ENCODE measurements at places on chromosomes 1 and 21.

DNA sequence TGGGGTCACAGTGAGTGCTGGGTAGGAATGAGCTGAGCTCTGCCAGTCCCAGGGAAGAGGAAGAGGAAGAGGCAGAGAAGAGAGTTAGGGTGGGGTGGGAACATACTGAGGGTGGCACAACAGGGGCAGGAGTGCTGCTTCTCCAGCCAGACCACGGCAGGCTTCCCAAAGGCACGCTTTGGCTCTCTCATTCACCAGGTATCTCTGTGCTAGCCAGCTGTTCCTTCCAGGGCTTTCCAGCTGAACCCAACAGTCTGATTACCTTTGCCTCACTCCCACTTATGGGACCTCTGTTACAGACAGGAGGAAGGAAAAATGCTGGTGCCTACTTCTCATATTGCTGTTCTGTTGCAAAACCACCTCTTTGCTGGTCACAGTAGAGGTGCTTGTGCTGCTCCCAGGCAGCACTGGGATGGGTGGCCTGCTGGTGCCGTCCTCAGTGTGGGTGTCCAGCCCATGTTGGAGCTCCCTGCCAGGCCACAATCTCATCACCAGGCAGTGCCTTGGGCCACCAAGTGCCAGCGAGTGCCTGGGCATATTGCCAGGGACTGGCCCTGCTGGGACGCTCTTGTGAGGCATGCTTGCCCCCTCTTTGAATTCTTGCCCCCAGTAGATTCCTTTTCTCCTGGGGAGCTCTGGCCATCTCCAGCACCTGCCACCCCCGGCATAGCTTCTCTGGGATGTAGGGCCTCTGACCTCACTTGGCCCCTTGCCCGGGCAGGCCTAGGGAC lies 2.1 kb downstream of the ADORA1 start:
- DNase-seq, result no peak

GRCh38 chr1:227891223-227891954 lies 56.3 kb downstream of the WNT9A start:
- DNase-seq, result no peak

DNA sequence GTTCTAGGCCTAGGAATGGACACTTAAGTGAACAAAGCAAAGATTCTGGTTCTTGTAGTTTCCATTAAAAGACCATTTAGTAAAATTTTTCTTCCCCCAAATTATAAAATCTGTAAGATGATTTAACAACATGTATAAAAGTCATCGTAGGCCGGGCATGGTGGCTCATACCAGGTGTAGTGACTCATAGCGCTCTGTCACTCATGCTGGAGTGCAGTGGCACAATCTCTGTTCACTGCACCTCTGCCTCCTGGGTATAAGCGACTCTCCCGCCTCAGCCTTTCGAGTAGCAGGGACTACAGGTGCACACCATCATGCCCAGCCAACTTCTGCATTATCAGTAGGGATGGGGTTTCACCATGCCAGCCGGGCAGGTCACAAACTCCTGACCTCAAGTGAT lies 9.1 kb downstream of the ASPM start:
- DNase-seq, result no peak

- no peak for DNase-seq
These were observed 2.0 kb downstream of the EFHD2 start for GRCh38 chr1:15411593-15412137.

GRCh38 chr1:232017759-232018158 lies 391.2 kb downstream of the DISC1 start:
- DNase-seq, result no peak

- DNase-seq, result no peak
These were observed 170.8 kb downstream of the GALNT2 start for GRCh38 chr1:230237805-230238204.

- no peak for DNase-seq
These were observed 5.5 kb upstream of the PIK3CD start for GRCh38 chr1:9646037-9646436.

DNA sequence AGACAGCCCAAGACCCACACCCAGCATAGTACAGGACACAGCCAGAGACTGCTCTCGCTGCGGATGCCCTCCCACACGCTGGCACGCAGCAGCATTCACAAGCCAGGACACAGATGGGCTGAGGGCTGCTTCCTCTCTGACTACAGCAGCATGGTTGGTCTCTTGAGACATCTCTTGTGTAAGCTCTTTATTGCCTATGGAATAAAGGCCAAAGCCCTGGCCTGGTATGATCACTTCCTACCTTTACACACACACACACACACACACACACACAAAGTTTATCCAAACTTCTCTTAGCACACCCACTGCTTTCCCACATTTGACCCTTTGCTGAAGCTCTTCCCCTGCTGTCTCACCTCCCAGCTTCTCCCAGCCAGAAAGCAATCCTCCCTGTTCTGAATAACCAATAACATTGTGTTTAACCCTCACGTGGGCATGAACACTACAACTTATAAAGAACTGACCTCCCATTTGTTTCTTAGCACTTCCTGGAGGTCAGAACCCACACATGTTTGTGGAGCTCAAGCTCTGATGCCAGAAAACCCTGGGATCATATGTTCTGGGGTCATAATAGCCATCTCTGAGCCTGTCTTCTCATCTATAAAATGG lies 1.2 kb upstream of the LUZP1 start:
- DNase-seq, result no peak

GRCh38 chr1:239718997-239719628 lies 332.7 kb downstream of the CHRM3 start:
- DNase-seq, result peak; percentile 21

DNA sequence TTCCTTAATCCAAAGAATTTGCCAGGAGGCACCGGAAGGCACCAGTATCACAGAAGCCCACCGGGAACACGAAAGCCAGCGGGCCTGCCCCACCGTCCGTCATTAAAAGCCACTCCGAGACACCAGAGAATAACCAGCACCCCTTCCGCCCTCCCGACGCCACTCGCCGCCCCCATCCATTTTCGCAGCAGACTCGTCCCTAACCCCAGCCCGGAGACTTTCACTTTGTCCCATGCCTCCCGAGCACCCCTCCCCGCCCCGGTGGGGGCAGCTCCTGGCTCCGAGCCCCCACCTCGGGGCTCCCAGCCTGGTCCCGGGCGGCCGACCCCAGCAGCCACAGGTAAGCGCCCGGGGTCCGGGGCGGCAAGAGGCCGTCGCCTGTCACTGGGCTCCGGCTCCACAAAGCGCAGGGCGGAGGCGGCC lies 105.4 kb downstream of the SLC45A1 start:
- DNase-seq, result peak; percentile 69

DNA sequence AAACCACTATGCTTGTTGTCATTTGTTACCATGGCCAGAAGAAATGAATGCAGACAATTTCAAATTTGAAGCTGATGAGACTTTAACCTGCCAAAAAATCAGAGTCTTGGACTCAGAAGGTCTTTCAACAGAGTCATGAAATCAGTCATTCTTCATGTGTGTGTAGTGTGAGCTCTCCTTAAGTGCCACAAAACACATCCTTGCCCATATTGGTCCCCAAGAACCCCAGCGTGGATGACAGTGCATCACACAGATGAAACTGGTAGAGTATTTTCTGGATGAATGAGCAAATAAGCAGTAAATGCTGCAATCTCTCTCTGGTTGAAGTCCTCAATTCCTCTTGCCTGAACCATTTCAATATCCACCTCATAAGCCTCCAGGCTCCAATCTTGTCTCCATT lies 28.7 kb upstream of the ETS2 start:
- no peak for DNase-seq

DNA sequence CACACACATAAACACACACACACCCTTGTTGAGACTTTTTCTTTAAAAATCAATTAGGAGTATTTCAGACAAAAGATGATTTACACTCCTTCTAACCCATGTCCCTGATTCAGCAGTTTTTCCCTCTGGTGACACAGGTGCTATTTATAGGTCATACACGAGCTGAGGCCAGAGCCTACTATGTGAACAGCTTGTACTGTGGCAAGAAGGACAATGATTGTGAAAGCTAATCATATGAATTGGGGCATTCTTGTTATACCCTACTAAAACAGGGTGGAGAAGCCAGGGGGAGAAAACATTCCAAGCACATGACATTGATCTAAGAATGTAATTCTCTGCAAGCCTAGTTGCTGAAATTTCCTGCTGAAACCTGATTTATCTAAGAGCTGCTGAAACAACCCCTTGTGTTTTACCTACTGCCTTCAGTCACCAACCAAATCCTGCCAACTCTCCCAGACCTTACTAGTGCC lies 60.3 kb downstream of the XCL1 start:
- DNase-seq, result no peak

DNA sequence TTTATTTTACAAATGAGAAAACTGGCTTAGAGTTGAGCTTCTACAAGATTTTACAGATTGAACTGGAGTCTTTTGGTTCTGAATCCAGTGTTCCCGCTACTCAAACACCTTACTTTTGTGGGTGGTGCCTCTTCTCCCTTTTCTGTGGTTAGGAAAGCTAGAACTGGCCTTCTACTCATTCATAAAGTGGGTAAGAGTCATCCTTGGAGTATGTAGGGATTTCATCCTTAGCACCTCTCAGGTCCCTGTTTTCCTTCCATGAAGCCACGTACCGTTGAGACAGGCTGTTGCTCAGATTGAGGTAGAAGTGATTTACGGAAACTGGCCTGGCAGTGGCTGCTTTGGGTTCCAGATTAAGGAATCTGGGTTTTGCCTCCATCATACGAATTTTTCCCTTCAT lies 35.8 kb downstream of the WNT4 start:
- DNase-seq, result no peak

DNA sequence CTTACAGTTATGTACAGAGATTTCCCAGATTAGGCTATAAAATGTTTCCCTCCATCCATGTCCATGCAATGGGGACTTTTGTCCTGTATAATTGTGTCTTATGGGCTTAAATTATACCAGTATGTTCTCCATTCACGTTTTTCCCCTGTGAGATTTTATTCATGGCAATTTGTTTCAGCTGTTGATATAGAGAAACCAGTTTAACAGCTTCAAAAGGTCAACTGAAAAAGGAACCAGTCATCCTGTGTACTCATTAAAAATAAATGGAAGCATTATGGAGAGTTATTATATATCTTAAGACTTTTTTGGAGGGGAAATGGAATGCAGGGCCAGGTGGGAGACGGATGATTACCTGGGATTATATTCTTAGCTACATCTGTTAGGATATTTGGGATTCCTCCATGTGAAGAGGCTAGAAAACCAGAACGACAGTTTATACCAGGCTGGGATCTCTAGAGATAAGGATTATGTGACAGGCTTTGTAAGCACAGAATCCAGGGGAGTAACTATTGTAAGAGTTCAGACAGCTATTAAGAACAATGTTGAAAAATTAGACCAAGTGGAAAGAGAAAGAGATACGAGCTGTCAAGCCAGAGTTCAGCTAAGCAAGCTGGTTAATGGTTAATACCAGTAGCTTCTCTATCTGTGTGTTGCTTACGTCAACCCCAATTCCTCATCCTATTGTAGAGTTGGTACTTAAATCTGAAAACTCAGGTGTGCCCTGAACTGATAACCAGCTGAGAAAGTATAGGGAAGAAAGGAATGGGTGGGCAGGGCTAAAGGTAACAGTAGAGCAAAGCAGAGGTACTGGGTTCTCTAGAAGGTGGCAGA lies 12.4 kb upstream of the ZNF697 start:
- DNase-seq, result peak; percentile 66

DNA sequence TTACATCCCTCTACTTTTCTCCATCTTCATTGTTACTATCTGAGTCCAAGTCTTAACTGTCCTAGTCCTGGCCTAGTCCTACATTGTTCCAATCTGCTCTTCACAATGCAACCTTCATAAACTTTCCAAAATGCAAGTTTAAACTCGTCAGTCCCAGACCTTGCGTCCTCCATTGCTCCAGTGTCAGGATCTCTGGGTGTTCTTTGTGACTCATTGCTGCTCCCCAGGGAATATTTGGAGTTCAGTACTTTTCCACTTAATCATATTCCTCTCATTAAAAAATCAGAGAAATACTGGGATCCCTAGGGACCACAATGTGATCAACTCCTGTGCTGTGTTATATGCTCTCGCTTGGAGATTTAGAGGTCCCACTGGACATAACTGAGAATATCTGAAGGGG lies 18.0 kb upstream of the KPRP start:
- no peak for DNase-seq

DNA sequence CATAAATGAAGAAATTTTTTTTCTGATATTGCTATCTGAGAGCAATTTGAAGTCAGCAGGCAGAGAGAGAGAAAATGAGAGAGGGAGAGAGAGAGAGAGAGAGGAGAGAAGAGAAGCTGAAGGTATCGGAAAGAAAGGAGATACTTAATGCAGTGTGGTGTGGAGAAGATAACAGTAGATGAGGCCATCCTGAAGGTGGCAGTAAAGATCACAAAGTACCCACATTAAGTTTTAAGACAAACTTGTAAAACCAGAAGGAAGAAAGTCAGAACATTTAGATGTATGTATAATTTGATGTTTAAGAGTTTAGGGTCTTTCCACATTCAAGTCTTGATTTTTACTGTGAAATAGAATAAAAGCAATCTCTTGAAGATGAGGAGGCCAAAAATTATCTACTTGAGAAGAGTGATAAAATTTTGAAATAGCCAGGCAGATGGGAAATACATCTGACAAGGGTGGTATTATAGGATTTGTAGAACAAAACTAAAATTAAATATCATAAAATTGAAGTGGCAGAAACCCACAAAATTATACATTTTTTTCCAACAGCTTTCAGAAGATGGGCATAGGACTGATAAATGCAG lies 1753.4 kb downstream of the MRPL39 start:
- DNase-seq, result peak; percentile 15

DNA sequence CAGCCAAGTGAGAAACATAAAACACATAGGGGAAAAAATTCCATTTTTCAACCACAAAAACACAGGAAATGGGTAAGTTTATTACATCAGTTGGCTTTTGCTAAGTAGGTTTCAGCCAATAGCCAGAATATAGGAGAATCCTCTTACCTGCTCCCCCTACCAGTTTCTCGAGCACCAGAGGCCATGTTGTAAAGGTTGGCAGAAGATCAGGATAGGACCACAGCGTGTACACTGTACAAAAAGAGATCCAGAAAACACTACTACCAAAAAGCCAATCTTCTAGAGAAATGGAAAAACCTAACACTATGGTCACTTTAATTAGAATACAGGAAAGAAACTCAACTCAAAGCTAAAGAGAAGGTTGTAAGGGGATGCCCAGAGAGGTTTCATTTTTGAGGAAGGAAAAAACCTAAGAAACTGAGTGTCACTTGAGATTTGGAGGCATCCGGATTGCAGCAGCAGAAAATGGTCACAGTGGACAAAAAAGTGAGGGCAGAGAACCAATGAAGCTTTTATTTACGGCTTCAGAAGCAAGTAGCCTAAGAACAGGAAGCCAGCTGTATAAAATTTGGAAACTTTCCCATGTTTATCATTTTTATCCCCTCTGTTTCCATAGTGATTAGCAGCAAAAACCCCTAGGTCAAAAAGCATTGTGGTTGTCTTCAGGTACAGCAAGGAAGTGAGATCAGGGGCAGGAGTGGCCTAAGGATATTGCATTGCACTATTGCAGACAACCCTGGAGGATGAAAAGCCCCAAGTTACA lies 2.9 kb downstream of the EIF2D start:
- DNase-seq, result no peak

- DNase-seq, result no peak
These were observed 77.7 kb downstream of the MRPL37 start for GRCh38 chr1:54277451-54278341.

DNA sequence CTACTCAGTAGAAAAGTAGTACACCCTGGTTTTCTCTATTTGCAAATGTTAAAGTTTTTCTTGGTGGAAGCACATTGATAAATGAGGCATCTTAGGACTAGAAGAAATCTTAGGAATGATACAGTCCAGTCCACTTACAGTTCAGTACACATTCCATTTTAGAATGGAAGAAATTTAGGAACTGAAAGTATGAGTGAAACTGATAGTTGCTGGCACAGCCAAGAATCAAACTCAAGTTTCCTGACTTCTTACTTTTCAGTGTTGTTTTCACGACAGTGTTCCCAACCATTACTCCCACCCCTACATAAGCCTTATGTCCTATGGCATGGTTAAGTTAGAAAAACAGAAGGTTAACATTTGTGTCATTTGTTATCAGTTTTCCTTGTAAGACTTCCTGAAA lies 258.5 kb downstream of the BACH1 start:
- DNase-seq, result no peak

All from NCI-H1417 (cell line).